Glutamatergic neuron (in vitro differentiated cells): ENCODE measurements at places on chromosomes 2 and 18.

GRCh38 chr18:73987247-73987980, 160.2 kb downstream of the FBXO15 start:
- DNase-seq = no peak

GRCh38 chr2:183037553-183038340, 510 bp downstream of the NCKAP1 start:
- peak; percentile 65 for DNase-seq

GRCh38 chr2:6352906-6353515, 512.7 kb downstream of the CMPK2 start:
- peak; percentile 82 for DNase-seq

DNA sequence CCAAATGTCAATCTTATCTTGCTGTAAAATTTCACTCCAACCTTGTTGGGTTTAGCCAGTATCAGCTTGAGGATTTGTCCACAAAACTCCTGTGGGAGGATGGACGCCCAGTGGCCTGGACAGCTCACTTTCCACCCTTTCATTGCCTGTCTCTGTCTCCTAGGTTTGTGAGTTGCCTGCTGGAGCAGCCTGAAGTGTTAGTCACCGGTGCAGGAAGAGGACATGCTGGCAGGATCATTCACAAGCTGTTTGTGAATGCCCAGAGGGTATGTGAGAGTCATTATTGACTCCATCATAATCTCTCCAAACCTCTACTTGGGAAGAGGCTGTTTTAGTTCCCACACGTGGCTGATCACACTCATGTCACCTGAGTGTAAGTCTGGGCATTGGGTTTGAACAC, 112.3 kb downstream of the RAB3GAP1 start:
- no peak for DNase-seq

- no peak for DNase-seq
Observed at GRCh38 chr2:1975060-1975459, 230.7 kb upstream of the PXDN start.

- no peak for DNase-seq
Observed at GRCh38 chr2:56170504-56170903, 13.3 kb upstream of the CCDC85A start.

DNA sequence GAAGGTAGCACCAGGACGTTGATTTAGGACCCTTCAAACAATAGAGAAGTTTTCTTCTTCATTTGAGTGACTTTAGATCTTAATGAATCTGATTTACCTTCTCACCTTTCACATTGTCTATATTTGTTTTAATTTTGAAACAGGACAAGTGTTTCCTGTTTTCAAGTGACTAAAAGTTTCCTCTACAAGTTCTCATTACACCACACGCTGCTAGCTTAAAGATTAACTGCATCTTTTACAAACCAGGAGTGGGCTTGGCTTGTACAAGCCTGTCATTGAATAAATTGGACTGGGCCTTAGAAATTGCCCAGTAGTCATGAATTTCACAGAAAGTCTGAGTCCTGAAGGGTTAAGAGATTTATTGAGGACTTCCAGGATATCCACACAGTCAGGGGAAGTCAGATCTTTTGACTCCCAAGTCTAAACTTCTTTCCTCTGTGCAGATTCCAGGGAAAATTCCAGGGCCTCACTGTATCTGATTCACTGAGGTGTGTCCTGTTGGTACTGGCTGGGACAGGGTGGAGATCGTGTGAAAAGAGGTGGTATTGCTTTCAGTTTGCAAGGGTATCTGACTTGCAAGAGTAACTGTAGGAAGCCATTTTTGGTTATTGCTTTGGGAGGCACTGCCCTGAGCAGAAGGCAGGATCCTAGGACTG, 3.4 kb downstream of the SGPP2 start:
- no peak for DNase-seq

DNA sequence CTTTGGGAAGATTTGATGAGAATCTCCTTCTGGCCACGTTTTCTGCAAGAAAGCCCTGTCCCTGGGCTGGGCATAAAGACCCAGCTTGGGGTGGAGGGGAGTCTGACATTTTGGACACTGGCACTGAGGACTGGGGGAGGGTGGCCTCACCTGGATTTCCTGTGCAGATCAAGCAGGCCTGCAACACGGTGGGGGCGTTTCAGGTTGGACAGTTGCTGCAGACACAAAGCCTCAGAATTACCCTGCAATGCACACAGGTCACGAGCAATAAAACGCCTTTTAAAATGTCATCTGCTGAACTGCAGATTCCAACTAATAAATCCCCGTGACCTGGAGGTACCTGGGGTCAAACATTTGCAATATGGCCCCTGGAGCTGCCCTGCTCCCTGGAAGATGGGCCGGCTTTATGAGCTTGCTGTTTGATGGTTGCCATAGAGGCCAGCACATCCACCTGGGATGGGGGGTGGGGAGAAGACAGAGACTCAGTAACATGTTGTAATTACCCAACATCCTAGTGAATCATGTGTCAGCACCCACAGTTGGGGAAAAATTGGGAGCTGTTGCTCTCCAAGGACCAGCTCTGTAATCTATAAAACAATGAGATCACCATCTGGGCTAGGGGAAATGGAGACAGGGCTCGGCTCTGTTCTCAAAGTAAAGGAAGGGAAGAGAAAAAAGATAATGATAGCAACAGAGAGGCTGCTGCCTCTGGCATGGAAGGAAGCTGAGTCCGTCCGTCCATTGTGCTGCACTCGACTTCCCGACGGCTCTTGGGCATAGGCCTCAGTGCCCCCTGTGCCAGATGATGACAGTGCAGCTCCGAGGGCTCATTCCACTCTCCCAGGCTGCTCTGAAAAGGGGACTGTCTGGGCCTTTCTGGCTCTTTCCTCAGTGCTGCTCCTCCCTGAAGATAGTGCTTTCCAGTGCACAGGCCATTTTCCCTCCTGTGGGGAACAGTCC, 340.3 kb downstream of the CYRIA start:
- DNase-seq = no peak

- no peak for DNase-seq
Observed at GRCh38 chr2:105102963-105103421, 65.1 kb downstream of the MRPS9 start.

DNA sequence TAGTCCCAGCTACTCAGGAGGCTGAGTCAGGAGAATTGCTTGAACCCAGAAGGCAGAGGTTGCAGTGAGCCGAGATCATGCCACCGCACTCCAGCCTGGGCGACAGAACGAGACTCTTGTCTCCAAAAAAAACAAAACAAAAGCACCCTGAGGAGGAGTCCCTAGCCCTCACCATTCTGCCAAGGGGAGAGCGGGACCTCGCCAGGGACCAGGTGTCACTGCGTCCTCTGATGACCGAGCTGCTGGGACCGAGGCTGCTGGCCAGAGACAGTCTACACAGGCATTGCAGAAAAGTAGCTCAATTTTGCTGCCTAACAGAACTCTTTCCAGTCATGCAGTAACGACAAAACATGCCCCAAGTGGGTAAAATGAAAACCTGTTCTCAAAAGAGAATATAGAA, 18.4 kb downstream of the NCK2 start:
- DNase-seq = no peak

- no peak for DNase-seq
Observed at GRCh38 chr2:113818382-113818951, 62.0 kb upstream of the SLC35F5 start.

DNA sequence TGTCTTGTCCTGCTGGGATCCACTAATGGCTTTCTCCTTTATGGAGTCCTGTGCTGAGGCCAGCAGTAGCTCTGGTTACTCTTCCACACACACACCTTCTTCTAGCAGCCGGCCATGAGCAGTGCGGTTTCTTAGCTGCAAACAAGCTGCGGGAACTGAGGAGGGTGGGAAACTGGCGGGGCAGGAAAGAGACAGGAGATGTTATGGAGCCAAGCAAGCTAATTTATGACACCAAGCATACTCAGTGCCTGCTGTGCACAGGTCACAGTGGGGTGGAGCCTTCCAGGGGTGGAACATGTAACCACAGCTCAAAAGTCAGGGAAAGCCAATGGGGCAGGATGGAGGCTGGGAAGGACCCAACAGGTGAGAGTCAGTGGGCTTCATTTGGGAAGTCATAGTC, 180.8 kb downstream of the FAM210A start:
- DNase-seq = no peak

- DNase-seq = no peak
Observed at GRCh38 chr2:120422465-120423160, 76.7 kb downstream of the INHBB start.

- no peak for DNase-seq
Observed at GRCh38 chr2:118732432-118732831, 115.0 kb downstream of the EN1 start.

DNA sequence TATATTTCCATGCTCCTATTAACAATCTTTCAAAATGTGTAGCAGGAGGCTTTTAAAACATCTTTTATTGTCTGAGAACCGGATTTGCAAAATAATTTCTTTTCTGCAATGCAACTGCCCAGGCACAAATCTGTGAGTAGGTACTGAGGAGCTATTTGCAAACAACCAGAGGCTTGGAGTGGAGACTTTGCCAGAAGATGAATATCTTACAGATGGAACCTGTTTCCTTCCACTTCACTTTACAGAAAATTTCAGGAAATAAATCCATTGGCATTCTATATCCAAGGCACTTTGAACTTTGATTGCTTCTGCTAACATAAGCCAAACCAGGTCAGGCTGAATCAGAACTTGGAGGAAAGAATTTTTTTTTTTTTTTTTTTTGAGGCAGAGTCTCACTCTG, 237.4 kb upstream of the REV1 start:
- DNase-seq = no peak

GRCh38 chr2:159804941-159805340, 6.9 kb upstream of the CD302 start:
- no peak for DNase-seq

- DNase-seq = no peak
Observed at GRCh38 chr18:79525556-79526467, 130.1 kb downstream of the NFATC1 start.

DNA sequence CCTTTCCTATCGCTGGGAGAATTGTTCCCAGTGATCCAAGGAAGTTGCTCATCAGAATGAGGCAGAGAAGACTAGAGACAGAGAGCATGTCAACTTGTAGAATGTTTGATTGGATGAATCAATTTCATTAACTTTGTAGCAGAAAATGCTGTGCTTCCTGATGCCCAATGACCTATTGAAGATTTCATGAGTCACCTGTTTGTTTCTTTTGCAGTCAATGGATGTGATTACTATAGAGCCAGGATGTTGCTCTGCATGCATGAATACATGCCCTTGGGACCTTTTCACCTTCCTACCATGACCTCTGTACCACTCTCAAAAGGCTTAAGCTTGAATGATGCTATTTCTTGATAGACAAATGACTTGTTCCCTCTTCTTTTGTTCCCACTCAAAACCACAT, 23.3 kb downstream of the SCG2 start:
- DNase-seq = no peak

DNA sequence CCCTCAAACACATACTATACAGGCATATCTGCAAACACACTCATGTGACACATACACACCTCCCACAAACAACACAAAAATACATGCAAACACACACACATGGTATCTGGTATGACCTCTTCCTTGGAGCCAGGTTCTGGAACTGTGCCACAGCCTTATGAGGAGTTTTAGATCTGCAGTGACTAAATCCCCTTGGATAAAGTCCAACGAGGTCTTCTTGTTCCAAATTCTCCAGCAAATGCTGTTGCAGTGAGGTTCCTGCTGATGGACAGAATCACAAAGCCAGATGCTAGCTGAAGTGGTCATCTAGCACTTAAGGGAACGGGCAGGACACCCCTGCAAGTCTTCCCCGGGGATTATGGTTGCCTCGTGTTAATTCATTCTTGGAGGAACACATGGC, 54.5 kb upstream of the DAPL1 start:
- no peak for DNase-seq

DNA sequence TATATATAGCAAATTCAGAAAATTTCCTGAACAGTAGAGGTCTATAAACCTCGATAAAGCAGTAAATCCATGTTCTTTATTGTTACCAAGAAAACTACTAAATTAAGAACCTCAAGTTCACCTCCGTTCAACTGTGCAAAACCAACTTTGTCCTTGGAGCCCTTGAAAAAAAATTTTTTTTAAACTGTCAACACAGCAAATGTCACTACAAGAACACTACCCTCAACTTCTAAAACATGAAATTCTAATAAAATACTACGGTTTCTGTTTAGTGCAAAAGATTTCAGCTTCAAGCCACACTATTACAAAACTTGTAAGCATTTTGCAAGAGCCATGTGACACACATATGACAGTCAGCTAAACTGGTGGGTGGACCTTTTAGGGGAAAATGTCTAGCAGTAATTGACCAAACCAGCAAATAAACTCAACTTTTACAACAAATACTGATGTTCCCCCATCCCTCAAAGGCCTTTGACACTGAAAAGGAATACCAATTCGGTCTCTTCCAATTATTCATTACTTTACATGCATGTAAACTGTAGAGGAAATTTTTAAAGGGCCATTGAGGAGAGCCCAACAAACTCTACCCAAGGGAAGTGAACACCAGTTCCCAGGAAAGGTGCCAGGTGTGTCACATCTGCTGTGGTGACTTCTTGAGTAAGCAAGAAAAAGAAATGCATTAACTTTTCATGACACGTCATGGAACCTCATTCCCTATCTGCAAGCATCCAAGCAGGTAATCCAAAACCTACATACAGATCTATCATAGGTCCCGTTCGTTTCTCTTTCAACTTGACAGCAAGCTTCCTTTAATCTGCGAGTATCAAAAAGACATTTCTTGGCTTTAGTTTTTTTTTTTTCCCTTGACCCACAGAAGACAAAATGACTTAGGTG, 1.4 kb downstream of the RAB1A start:
- DNase-seq = no peak

- DNase-seq = peak; percentile 58
Observed at GRCh38 chr2:96320728-96321622, 4.1 kb upstream of the ITPRIPL1 start.

GRCh38 chr2:47075361-47076125, 79.6 kb downstream of the STPG4 start:
- no peak for DNase-seq

GRCh38 chr18:42112657-42113420, 157.8 kb downstream of the PIK3C3 start:
- DNase-seq = no peak

DNA sequence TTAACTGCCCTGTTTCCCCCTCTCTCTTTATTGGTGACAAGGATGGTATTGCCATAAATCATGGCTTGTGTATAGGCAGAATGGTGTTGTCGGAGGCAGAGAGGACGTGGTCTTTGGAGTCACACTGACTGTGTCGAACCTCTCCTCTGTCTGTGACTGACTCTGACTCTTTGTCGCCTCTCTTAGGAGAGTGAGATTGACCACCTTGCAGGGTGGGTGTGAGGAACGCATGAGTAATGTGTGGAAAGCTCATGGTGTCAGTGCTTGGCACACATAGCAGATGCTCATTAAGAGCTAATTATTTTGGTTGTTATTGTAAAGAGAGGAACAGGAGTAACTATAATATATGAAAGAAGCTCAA, 145.6 kb downstream of the TTC27 start:
- no peak for DNase-seq

GRCh38 chr2:1224901-1225300, 188.4 kb upstream of the TPO start:
- DNase-seq = no peak

GRCh38 chr2:214127571-214127970, 283.3 kb upstream of the VWC2L start:
- DNase-seq = no peak

GRCh38 chr2:100334929-100335328, 12.6 kb upstream of the LONRF2 start:
- DNase-seq = no peak

GRCh38 chr18:55503167-55503820, 84.7 kb downstream of the TCF4 start:
- DNase-seq = no peak
